ENCODE measurements at places on chromosomes 3 and 15.

DNA sequence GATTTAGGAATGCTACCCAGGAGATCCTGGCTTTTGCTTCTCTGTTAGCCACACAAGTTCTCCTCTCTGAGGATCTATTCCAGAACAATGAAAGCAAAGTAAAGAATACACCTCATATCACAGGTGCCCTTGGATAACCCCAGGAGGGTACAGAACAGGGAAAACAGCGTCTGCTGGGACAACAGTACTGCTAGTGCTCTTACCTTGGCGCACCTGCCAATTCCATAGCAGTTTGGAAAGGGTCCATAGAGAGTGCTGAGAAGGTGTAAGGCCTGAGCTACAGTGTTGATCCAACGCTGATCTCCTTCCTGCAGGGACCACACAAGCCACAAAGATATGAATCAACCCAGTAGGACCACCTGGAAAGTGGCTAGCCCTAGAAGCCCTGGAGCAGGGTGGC lies 12.9 kb upstream of the PRC1 start:
- DNase-seq, result no peak

GRCh38 chr15:71715914-71716313 lies 94.4 kb upstream of the NR2E3 start:
- no peak for DNase-seq

DNA sequence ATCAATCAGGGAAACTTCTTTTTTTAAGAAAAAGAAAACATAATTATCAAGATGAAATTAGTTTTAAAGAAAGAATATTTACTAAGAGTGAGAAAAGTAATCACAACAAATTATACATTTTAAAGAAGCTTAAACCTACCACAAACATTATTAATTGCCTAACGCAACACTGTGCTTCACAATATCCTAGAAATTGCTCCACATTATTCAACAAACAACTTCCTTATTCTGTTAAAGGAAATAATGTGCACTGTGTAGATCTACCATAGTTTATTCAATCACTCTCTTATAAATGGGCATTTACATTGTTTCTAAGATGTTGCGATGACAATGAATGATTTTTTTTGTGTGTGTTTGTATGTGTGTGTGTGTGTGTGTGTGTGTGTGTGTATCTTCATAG lies 525.9 kb upstream of the KCNMB2 start:
- no peak for DNase-seq

- DNase-seq, result no peak
Measured at GRCh38 chr3:132405188-132405587, 12.1 kb upstream of the DNAJC13 start.

DNA sequence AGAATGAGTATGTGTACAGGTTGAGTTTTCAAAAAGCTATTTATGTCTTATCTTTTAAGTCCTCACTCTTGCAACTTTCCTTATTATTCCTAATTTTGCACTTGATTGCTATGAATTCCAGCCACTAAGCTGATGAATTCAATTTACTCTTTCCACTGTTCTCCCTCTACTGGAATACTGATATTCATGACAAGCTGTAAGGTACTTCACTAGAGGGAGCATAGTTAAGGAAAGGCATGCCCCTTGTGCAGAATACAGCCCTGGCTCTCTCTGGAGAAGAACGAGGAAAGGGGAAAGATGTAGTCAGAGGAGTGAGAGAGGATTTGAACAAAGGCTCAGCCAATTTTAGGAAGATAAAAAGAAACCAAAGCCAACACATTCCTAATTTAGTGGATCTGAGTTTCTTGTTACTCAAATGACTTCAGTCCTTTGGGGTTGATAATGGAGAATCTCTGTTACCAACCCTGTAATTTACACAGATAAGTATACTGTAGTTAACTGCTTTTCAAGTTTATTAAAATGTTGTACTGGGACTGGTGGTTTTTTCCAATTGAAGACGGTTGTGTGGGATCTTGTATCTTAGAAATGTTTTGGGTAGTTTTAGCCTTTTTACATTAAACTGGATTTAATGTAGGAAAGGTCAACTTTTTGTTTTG lies 4.0 kb downstream of the SCAANT1 start:
- DNase-seq, result no peak

DNA sequence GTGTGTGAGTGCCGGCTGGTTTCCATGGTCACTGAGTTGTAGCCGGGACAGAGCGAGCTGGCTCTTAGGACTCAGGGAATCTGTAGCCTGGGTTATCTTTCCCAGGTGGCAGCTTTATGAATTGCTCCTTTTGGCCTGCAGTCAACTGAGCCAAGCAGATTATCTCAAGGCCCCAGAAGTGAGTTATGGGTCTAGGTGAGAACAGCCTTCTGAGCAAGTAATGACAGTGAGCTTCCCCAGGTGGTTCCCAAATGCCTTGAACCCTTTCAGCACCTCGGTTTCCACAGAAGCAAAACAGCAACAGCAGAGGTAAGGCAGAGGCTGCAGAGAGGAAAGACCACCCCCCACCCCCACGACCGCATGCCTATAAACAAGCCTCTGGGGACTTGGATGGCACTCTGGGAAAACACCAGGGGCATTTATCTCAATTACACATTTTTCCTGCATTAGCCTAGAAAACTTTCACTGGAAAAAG lies 56.7 kb upstream of the DGKG start:
- DNase-seq, result no peak

DNA sequence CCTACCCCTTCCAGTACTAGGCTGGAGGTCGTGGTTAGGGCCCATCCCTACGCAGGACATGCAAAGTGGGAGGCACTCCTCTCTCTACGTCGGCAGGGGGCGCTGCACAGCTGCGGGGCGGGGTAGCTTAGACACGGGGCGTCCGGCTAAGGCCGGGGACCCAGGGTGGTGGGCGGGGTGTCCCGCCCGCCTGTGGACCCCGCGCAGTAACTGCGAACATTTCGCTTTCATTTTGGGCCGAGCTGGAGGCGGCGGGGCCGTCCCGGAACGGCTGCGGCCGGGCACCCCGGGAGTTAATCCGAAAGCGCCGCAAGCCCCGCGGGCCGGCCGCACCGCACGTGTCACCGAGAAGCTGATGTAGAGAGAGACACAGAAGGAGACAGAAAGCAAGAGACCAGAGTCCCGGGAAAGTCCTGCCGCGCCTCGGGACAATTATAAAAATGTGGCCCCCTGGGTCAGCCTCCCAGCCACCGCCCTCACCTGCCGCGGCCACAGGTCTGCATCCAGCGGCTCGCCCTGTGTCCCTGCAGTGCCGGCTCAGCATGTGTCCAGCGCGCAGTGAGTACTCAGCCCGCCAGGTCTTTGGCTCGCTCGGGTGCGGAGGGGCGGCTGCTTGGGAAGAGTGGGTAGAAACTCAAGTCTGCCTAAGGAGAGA lies at the start of gene IL12A:
Gene IL12A, plus strand, starts transcription at position 219 of the 655 bp plus-strand sequence.
- DNase-seq, result peak; percentile 60

DNA sequence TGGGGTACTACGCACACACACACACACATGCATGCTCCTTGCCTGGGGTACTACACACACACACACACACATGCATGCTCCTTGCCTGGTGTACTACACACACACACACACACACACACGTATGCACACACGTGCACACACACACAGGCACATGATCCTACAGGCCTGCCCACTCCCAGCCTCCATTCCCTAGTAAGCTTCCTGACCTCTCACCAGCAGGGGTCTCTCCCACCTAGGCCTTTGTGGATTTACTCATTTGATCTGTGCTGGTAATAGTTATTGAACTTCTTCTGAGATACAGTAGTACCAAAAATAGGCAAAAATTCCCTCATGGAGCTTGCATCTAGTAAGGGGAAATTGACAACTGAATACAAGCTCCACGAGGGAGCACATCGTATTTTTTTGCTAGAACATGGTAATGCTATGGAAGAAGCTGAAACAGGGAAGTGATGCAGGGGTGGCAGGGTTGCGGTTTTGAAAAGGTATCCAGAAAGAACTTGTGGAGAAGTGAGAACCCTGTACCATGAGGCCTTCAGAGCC lies 19.1 kb downstream of the TTC21A start:
- peak; percentile 65 for DNase-seq

DNA sequence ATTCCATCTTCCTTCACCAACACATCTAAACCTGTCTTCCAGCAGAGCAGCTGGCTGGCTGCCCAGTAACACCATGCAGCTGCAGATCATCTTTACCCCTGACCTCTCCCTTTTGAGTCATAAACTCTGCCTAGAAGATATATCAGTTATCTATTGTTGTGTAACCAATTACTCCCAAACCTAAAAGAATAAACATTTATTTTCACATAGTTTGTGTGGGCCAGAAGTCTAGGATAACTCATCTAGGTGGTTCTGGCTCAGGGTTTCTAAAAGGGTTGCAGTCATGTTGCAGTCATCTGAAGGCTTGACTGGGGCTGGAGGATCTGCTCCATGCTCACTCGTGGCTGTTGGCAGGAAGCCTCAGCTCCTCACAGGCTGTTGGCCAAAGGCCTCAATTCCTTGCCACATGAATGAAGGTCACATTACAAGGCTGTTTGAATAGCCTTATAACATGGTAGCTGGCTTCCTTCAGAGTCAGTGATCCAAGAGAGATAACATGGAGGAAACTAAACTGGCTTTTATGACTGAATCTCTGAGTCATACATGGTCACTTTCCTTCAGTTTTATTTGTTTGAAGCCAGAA lies 92.8 kb downstream of the GOLIM4 start:
- no peak for DNase-seq

- DNase-seq, result no peak
Measured at GRCh38 chr3:157061265-157061664, 98.7 kb downstream of the CCNL1 start.

- no peak for DNase-seq
Measured at GRCh38 chr3:52998771-52999513, 46.9 kb downstream of the SFMBT1 start.

GRCh38 chr3:52533623-52534280 lies at the start of gene NT5DC2:
TSS of gene NT5DC2 (minus strand) at chr3:52533857. CDS start at chr3:52533737, 120 bp downstream.
- peak; percentile 57 for DNase-seq

DNA sequence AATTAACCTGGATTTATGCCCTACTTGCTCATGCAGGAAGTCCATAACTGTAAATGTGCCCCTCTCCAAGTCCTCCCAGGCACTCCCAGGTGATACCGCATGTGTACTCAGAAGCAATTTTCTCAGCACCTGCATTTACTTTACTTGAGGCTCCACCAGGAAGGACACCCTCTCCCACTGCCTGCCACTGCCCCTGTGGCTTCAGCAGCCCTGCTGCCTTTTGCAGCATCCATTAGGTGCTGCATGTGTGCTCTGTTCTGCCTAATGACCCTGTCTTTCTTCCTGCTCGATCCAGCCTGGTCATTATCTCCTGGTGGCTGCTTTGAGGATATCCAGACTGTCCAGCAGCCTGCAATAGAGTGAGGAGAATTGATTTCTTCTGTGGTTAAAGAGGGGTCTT lies 107.6 kb upstream of the SEMA6D start:
- DNase-seq, result no peak

GRCh38 chr3:52279596-52279995 lies 1.1 kb upstream of the WDR82 start:
- no peak for DNase-seq

Measured in hematopoietic multipotent progenitor cell treated with erythropoietin and hydrocortisone succinate and interleukin-3 and kit ligand, for 17 days (in vitro differentiated cells).